ENCODE measurements at places on chromosomes 16 and 17. TPM values are rescaled to one million over a fixed set of nuclear protein-coding genes. Genes with fewer than 3 reads are reported as not detected.

B3GNT9 gene
- total RNA-seq, result 11.4 TPM

RUNDC3A gene
- 3.8 TPM for total RNA-seq

SCN4A gene
- total RNA-seq, result 5.8 TPM

NACA2 gene
- total RNA-seq, result not detected

HS3ST3A1 gene
- total RNA-seq, result 3.2 TPM

SEPTIN12 gene
- total RNA-seq, result not detected

RHBDF1 gene
- 34.6 TPM for total RNA-seq

Data from H9 (cell line).